Kidney epithelial cell (primary cell): ENCODE measurements at places on chromosomes 2 and 18. TPM values are rescaled to one million over a fixed set of nuclear protein-coding genes. Genes with fewer than 3 reads are reported as not detected.

Gene COL4A3
- total RNA-seq = 0.96 and 2.3 TPM in 2 replicates

Gene FAM124B
- not detected in 2 replicates for total RNA-seq

Gene RTTN
- total RNA-seq = 4.8 and 7.2 TPM in 2 replicates

Gene LRRC30
- total RNA-seq = not detected in 2 replicates

Gene CHST9
- 0.08 TPM in 1 of 2 replicates, not detected in the other for total RNA-seq

Gene IL37
- not detected in 2 replicates for total RNA-seq

Gene CD207
- not detected in 2 replicates for total RNA-seq

Gene NGEF
- total RNA-seq = 2.5 and 3.6 TPM in 2 replicates

Gene TDRD15
- total RNA-seq = not detected in 2 replicates

Gene SLC23A3
- total RNA-seq = 0.84 and 1.2 TPM in 2 replicates

Gene GCG
- not detected in 2 replicates for total RNA-seq

Gene LAMA1
- 29.5 and 36.6 TPM in 2 replicates for total RNA-seq

Gene SAG
- not detected in 2 replicates for total RNA-seq

Gene CERKL
- 0.07 and 0.17 TPM in 2 replicates for total RNA-seq

Gene MFSD2B
- total RNA-seq = not detected in 2 replicates

Gene MPPE1
- 23.5 and 26.6 TPM in 2 replicates for total RNA-seq

Gene FIGLA
- not detected in 2 replicates for total RNA-seq

Gene PLEKHH2
- total RNA-seq = 2.1 and 2.3 TPM in 2 replicates

Gene GATA6
- 2.5 TPM in 2 replicates for total RNA-seq

Gene GKN2
- not detected in 2 replicates for total RNA-seq

Gene EML6
- total RNA-seq = 0.63 and 4.7 TPM in 2 replicates

Gene TCF23
- not detected in 2 replicates for total RNA-seq

Gene OTX1
- total RNA-seq = not detected in 2 replicates

Gene CTNNA2
- 2.3 and 3.5 TPM in 2 replicates for total RNA-seq

Gene MAPRE2
- 11.6 and 16.2 TPM in 2 replicates for total RNA-seq

Gene DYNAP
- not detected in 2 replicates for total RNA-seq

Gene TMEM178A
- total RNA-seq = 1.7 and 2.8 TPM in 2 replicates

Gene TUBA4B
- total RNA-seq = not detected in 2 replicates

Gene NYAP2
- not detected in 2 replicates for total RNA-seq
